ENCODE measurements at places on chromosomes 13 and 19. TPM values are rescaled to one million over a fixed set of nuclear protein-coding genes. Genes with fewer than 3 reads are reported as not detected.

- no peak for DNase-seq
Measured at GRCh38 chr13:31036731-31037695, 104.6 kb downstream of the TEX26 start.

- no peak for DNase-seq
Measured at GRCh38 chr13:113978741-113979481, 5.0 kb upstream of the C13orf46 start.

- no peak for DNase-seq
Measured at GRCh38 chr19:33089010-33089409, 8.0 kb downstream of the GPATCH1 start.

- DNase-seq, result no peak
Measured at GRCh38 chr13:66557357-66557756, 672.8 kb downstream of the PCDH9 start.

DNA sequence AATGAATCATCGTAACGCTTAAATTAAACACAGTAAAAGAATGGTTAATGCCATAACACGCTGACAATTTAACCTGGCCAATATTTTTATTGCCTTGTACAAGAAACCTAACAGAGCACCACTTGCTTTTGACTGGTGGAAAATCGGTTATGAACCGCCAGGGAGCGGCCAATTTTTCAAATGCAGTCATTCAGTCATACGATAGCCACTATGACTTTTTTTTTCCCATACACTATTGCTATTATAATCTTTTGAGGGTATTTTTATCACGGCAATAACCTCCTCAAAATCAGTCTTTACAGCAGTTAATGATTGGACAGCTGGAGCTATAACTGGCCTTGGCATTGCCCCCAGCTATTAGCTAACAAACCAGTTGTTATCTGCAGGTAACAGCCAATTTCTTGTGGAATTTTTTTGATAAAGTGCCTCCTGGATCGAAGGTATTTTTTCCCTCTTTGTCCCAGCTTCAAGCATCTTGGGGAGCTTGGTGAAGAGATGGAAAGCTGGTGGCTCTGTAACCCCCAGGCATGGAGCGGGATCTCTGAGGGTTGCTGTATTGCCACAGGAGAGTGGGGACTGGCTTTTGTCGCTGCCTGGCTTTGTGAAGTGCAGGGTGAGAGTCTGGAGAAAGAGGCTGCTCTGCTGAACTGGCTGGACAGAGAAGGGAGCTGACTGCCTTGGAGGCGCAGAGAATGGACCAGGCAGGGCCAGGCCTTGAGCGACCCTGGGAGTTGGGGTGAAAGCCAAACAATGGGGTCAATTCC is 198.4 kb upstream of the ZNF536 start:
- no peak for DNase-seq

DNA sequence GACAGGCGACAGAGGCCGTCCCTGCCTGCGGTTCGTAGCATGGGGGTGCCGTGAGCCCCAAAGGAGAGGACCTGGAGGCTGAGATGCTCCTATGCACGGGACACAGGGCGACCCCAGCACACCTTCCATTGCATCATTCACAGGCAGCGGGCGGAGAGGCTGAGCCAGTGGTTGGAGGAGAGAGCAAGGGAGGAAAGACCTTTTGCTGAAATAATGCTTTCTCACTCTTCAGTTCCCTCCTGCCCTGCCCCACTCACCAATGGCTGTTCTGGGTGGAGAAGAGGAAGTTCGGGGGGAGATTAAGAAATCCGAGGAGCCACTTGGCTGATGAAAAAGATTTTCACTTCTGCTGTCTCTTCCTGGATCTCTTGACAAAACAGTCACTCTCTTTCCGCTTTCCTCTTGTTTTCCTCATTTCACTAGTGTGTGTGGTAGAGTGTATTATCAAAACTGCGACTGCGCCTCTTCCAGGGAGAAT is at the start of gene NLRP12:
Gene NLRP12, minus strand, starts transcription at position 181 of the 478 bp plus-strand sequence. Its CDS starts 140 bp downstream, at position 41.
- no peak for DNase-seq

DNA sequence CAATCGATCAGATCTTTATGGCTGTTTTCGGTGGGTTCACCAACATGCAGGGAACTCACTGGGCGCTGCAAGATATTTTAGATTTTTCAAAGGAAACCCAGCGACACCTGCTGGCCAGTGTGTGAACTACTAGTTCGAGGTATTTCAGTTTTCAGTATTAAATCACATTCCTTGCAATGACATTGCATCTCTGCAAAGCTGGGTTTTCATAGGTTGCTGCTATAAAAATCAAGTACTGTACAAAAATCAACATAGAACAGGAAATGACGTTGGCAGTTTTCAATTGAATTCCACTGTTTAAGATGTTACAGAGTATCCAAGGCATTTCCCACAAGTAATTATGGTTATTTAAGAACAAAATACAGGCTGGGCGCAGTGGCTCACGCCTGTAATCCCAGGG is 17.6 kb downstream of the LIG1 start:
- DNase-seq, result peak; percentile 13

DNA sequence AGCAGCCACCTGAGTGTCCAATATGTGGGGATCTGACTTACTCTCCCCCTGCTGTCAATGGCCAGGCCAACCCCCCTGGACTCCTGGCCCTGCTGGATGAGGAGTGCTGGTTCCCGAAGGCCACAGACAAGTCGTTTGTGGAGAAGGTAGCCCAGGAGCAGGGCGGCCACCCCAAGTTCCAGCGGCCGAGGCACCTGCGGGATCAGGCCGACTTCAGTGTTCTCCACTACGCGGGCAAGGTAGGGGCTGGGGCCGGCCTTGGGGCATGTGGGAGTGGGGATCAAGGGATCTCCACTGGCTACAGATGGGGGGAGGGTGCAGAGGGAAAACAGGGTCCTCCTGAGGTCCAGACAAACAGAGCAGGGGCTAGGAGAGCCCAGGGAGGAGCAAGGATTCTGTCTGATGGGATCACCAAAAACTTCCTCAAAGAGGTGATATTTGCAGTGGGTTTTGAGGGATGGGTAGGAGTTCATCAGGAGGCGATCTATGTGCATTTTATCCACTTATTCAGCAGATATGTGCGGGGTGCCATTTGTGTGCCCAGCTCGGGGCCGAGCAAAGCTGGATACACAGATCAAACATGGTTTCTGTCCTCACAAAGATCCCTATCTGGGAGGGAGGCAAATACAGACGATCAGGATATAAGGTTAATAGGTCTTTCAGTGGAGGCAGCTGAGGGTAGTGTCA is 47.2 kb downstream of the MYH14 start:
- DNase-seq, result no peak

- DNase-seq, result no peak
Measured at GRCh38 chr13:40809471-40809870, 20.1 kb downstream of the SLC25A15 start.

GRCh38 chr19:13723206-13723605 is 41.1 kb upstream of the MRI1 start:
- DNase-seq, result peak; percentile 16

GRCh38 chr19:30112171-30112570 is 170.1 kb downstream of the URI1 start:
- DNase-seq, result no peak

GRCh38 chr13:82900453-82900852 is 981.8 kb downstream of the SLITRK1 start:
- DNase-seq, result no peak

DNA sequence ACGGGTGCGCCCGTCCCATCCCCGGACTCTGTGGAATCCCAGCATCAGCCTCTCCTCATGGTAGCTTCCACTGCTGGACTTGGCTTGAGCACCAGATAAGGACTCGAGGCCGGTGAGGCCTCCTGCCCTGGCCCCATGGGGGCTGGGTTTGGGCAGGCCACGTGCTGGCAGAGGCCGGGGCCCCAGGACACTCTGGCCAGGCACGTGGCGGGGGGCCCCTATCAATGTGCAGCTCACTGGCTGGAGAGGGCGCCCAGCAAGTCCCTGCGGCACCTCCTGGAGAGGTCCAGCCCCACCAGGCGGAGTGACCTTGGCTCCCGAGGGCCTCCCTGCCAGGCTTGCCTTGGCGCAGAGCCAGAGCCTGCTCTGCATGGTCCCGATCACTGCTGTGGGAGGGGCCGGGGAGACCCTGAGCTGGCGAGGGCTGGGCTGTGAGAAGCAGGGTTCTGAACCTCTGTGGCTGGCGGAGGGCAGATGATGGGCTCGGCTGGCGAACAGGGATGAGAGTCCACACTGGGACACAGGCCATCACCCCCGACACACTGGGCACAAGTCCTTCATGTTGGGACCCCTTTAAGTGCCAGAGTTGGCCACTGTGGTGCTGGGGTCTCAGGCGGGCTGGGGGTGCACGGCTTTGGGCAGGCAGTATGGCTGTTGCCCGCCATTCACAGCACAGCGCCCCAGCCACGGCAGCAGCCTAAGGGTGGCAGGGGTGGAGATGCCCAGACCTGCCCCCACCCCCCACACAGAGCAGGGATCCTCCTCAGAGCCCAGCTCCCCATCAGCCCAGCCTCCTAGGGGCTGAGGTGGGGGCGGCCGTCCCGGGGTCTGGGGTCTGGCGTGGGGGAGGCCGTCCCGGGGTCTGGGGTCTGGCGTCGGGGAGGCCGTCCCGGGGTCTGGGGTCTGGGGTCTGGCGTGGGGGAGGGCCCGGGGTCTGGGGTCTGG is 19.1 kb downstream of the CEBPG start:
- no peak for DNase-seq

GRCh38 chr19:14090509-14091080 is at the start of gene SAMD1:
TSS of gene SAMD1 (minus strand) at chr19:14090751.
- DNase-seq, result peak; percentile 72

DNA sequence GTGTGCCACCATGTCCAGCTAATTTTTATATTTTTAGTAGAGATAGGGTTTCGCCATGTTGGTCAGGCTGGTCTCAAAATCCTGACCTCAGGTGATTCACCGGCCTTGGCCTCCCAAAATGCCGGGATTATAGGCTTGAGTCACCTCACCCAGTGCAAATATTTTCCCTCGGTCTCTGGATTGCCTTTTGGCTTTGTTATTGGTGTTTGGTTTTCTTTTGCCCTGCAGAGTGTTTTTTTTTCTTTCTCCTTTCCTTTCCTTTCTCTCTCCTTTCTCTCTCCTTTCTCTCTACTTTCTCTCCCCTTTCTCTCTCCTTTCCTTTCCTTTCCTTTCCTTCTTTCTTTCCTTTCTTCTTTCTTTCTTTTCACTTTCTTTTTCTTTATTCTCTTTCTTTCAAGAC is 33.2 kb downstream of the KDM4B start:
- DNase-seq, result peak; percentile 72

- peak; percentile 76 for DNase-seq
Measured at GRCh38 chr13:43284162-43284561, 260.8 kb downstream of the DNAJC15 start.

DNA sequence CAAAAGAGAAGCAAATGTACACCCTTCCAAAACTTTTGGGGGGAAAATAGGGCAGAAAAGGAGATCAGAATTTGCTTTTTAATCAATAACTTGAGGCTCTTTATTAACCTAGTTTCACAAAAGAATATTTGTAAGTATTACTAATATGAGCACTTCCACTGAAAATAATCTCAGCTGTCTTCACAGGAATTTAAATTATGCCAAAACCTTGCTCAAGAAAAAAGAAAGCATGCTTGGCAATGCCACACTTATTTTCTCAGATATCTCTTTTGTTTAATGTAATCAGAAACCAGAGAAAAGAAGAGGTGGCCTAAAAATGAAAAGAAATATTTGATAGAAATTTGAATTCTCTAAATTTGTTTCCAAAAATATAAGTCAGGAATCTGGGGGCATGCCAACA is 234.9 kb upstream of the GPC6 start:
- peak; percentile 57 for DNase-seq

- no peak for DNase-seq
Measured at GRCh38 chr13:113105032-113105920, at the start of gene F7. TSS of gene F7 (plus strand) at chr13:113105791. CDS start at chr13:113105842, 51 bp downstream.

DNA sequence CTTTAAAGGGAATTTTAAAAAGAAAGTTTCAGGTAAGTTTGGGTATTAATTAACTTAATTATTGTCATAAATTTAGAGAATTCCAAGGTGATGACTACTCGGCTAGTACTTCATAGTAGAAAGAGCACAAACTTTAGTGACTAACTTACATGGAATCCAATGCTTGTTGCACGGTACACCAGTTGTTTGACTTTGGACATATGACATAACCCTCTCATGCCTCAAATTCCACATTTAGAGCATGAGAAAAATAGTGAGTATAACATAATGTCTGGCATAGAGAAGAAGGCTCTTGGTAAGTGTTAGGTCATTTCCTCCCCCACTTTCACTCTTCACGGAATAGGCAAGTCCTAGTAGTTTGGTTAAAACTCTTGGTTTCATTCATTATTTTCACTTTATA is 1249.4 kb upstream of the SLC10A2 start:
- DNase-seq, result peak; percentile 98

DNA sequence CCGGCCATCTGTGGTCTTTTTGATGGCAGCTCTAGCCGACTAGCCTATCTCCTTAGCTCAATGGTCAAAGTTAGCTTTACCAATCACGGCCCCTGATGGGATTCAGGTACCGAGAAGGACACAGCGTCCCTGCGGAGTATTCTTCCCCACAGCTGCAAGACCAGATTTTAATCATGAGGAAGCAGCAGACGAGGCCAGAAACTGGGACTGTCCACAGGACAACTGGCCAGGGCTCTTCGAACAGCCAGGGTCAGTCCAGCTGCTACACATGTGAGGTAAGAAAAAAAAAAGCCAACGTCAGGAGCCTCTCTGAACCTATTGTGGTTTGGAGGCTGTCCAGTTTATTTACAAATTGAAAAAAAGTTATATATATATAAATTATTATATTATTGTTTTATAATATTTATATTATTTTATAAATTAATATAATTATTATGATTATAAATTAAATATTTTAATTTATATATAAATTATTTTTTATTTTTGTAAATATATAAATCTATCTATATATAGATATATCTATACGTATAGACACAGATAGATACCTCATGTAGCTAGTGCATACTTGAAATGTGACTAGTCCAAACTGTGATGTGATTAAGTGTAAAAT is 10.8 kb downstream of the RINL start:
- DNase-seq, result no peak

ZNF471 gene
- total RNA-seq, result 0.26 TPM

SLC10A2 gene
- not detected for total RNA-seq

STOML3 gene
- total RNA-seq, result not detected

MAG gene
- not detected for total RNA-seq

S1PR4 gene
- not detected for total RNA-seq

MIA gene
- total RNA-seq, result 2.5 TPM

BCAM gene
- 11.5 TPM for total RNA-seq

ARHGAP33 gene
- 5.5 TPM for total RNA-seq
